H54 (cell line): ENCODE measurements at places on chromosomes 3 and 15.

GRCh38 chr3:140563206-140563760 lies 114.6 kb upstream of the TRIM42 start:
- DNase-seq = no peak

DNA sequence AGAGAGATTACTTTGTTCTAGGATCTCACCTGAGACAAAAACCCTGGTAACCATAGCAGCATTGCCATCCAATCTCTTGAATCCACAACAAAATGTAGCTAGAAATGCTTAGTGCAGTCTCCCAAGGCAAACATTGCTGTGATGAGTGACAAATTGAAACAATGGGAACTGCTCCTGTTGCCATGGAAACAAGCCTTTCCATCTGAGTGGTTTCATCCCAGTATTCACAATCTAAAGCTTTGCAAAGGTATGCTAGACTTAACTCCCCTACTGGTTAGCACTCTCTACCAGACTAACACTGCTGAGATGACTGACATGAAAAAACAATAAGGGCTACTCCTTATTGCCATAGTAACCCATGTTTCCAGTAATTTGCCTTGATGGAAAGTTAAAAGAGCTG lies 172.6 kb upstream of the CNTN3 start:
- DNase-seq = no peak

DNA sequence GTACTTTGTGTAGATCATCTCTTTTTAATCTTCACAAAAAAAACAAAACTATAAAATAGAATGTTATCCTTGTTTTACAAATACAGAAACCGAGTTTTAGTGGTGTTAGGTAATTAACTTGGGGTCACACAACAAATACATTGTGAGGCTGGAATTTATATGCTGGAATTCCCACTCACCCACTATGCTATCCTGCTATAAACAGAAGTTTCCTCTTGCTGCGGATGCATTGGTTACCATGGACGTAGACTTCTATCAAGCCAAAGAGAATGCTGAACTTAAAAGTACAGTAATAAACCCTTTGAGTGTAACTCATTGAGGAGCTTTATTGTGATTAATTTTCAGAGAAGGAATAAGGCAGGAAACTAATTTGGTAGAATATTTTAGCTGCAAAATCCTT lies 9.2 kb downstream of the SNAP23 start:
- DNase-seq = no peak

GRCh38 chr15:98651581-98652220 lies 3.4 kb downstream of the IGF1R start:
- no peak for DNase-seq
